Activated T-cell treated with anti-CD3 and anti-CD28 coated beads for 1 hour (primary cell): ENCODE measurements at places on chromosomes 6 and 20.

DNA sequence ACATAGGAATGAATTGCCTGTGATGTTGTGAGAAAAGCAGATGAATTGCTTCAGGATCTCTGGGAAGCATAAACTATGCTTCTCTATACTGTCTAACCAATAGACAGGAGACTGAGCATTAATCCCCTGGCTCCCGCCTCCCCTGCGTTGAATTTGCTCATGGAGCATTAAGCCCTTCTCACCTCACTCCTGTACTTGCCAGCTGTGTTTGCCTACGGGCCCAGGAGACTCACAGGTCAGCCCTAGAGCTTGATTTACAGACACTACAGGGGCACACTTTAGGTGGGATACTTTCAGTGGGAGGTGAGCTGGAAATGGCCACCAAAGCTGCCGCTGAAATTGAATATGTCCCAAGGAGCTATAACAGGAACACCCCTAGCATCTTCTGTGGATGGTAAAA is 418.7 kb downstream of the CBLN4 start:
- DNase-seq = no peak

GRCh38 chr6:3625149-3625979 is 126.1 kb downstream of the PXDC1 start:
- no peak for DNase-seq

GRCh38 chr6:144145541-144145940 is 4.8 kb upstream of the STX11 start:
- no peak for DNase-seq

DNA sequence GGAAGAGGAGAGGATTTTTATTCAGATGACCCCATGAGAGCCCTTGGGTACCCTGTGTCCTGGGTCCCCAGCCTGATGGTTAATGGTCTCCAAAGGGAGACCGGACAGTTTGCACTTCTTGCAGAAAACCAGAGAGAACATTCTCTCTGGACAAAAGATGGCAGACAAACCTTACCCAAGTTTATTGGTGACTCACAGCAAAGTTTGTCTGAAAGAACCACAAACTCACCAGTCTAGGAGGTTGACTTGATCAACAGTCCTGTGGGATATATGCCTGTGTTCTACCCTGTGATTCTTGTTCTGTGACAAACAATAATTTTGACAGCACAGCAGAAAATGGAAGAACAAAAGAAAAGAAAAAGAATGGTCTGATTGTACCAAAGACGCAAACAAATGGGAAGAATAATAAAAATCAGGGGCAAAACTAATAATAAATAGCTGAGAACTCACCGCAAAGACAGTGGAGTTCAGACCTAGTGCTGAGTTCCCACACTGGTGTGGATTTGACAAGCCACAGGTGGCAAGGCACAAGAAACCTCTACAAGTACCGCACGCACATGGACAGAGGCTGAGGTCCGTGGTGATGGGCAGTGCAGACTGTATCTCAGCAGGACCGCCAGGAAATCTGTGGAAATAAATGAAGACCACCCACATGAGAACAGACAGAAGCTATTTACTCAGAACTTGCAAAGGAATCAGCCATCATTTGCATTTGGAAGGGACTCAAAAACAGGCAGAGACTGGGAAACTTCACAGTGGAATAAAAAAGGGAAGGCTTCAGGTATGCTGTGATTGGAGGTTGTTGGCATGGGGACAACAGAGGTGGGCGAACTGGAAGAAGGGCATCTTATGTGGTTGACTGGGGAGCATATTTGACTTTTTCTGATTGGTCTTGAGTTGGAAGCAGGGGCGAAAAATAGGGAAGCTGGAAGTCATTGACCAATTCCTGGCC is 246.3 kb upstream of the RNF24 start:
- DNase-seq = no peak

GRCh38 chr6:144311361-144311760 is 26.2 kb downstream of the UTRN start:
- no peak for DNase-seq

DNA sequence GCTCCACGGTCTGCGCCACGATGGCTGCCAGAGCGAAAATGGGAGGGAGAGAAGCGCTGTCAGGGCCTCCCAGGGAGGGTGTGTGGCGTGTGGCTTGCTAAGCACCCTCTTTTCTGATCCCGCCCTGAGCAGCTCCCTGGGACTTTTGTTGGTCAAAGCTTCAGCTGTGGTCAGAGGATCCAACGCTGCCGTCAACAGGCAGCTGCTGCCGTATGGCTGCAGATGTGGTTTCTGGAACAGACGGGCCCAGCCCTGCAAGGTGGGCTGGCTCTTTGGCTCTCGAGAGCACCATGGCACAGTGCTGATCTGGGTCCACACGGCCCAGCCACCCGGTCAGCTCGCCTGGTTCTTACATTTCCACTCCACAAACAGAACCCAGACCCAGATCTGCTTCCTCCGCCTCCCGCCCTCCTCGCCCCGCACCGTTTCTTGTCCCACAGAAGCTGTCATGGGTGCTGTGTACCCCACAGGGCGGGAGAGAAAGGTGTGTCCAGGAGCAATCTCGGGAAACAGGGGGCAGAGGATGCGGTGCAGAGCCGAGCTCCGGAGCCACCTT is 86.0 kb upstream of the BHLHE23 start:
- no peak for DNase-seq
